PC-3 (cell line): ENCODE measurements at places on chromosomes 13 and 19. TPM values are rescaled to one million over a fixed set of nuclear protein-coding genes. Genes with fewer than 3 reads are reported as not detected.

The TRPM4 gene
- total RNA-seq: 30.0 and 40.4 TPM in 2 replicates

The LRCH1 gene
- total RNA-seq: 4.3 and 7.8 TPM in 2 replicates

The ADAMTS10 gene
- 1.2 TPM in 1 of 2 replicates, not detected in the other for total RNA-seq

- no peak for DNase-seq
Measured at GRCh38 chr13:96782186-96782585, 212.1 kb downstream of the OXGR1 start.

- peak; percentile 51 for DNase-seq
Measured at GRCh38 chr19:46859637-46860124, 1.1 kb upstream of the ARHGAP35 start.

DNA sequence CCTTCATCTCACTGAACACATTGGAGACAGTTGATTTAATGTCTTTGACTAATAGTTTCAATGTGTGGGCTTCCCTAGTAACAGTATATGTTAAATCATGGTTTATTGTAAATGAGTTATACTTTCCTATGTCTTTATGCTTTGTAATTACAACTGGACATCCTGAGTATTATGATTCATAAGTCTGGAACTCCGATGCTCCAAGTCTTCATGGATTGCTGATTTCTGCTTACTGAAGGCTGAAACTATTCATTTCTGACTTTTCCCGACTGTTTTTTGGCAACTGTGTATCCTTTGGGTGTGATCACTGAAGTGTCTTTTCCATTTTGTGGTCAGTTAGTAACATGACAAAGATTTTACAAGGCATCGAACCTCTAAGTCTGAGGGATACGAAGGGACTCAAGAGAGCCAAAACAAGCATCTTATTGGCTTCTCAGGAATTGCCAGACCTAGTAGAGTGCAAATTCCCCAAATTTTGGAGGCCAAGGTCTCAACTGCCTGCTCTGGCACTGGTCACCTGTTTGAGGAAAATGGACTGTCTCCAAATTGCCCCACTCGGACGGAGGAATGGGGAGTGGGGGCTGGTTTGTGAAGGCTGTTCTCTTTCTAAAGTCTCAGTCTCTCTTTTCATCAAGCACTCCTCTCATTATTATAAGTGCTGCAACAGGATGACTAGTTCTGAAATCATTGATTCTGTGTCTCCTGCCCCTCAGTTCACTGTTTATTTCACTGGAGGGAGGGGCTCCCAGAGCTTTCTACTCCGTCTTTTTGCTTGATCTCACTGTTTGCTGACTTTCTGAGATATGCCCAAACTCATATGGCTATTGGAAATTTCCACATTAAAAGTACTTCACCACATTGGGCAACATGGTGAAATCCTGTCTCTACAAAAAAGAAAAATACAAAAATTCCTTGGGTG lies 20.2 kb upstream of the CD70 start:
- DNase-seq: peak; percentile 98
